Stimulated activated CD4-positive, alpha-beta T cell treated with anti-CD3 and anti-CD28 coated beads, Interleukin-4, amount 100 ng/mL, for 48 hours (primary cell): ENCODE measurements at places on chromosomes 4 and X.

DNA sequence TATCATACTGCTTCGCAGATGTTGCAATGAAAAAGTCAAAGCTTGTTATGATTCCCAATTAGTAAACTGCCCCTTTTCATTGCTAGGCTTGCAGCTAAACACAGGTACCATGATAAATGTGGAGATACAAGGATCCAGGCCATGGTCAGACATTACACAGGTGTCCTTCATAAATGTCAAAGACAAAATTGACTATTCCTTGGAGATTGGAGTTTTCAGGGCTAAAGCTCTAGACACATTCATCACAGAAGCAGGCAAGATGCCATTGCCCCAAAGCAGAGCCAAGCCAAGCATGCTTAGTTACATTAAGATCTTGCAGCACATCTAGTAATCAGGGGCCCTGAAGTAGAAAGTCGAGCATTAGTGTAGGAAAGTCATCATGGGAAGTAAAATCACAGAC, 111.3 kb upstream of the INTU start:
- no peak for DNase-seq

DNA sequence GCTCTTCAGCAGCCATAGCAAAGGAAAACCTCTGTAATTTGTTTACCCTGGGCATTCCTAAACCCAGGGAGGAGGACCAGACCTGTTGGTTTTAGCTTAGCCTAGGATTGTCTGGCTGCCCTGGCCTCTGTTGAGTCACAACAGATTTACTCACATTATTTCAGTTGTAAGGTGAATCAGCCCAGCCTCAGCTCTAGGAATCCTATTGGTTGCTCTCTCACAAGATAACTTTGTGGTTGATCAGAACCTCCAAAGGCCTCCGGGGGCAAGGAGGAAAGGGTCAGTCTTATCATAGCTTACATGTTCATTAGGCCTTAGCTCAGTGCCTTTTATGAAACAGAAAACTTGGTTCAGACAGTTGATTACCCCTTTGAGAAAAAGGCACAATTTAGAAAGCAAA, 41.0 kb downstream of the PDK3 start:
- DNase-seq, result peak; percentile 4

DNA sequence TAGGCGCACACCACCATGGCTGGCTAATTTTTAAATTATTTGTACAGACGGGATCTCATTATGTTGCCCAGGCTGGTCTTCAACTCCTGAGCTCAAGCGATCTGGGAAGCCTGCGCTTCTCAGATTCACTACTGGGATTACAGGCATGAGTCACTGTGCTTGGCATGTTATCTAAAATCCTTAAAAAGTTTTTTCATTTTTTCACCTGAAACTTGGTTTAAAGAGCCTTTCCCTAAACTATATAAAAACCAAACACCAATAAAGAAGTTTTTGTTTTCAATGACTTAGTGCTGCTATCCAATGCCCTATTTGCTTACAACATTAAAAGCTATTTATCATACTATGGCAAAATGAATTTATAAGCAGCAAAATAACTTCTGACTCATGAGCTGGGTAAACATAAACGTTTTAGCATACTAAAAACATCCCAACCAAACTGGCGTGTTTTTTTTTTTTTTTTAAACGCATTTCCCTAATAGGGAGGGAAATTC, 127.8 kb downstream of the UBE2K start:
- no peak for DNase-seq

GRCh38 chr4:4574792-4575191, 32.9 kb upstream of the STX18 start:
- DNase-seq, result no peak

GRCh38 chrX:103220511-103221323, 5.8 kb downstream of the BEX4 start:
- DNase-seq, result no peak

- no peak for DNase-seq
Observed at GRCh38 chrX:18639280-18639679, 32.6 kb downstream of the RS1 start.
